ENCODE measurements at places on chromosomes 4 and X.

GRCh38 chrX:109537324-109537665, 651 bp downstream of the NXT2 start:
- H3K4me1 ChIP-seq: peaks cover 2% of the 10 kb centered on the region
- H3K27me3 ChIP-seq: no peaks in the 10 kb centered on the region
- no peak for DNase-seq
- no peaks in the 10 kb centered on the region for H3K36me3 ChIP-seq

DNA sequence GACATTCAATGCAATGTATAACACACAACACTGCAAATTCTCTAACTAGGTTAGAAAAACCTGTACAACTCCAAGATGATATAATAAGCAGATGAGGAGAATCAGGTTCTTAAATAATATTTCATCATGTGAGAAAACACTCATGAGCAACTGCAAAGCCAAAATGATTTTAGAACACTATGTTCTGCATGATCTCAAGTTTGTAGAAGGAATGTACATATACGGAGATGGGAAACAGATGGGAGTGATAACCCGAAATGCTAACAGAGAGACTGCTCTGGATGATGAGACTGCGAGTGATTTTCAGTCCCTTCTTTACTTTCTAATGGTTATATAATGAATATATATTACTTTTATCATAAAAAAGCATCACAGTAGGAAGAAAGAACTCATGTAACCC, 80.9 kb downstream of the PCYT1B start:
- H3K27me3 ChIP-seq: no peaks in the 10 kb centered on the region
- H3K4me3 ChIP-seq: no peak overlapping the region
- no peaks in the 10 kb centered on the region for H3K4me1 ChIP-seq

- DNase-seq: no peak
- no peaks in the 10 kb centered on the region for H3K27me3 ChIP-seq
- H3K36me3 ChIP-seq: no peaks in the 10 kb centered on the region
- no peak overlapping the region for H3K27ac ChIP-seq
These were observed 3.4 kb upstream of the ATXN3L start for GRCh38 chrX:13323241-13323640.

DNA sequence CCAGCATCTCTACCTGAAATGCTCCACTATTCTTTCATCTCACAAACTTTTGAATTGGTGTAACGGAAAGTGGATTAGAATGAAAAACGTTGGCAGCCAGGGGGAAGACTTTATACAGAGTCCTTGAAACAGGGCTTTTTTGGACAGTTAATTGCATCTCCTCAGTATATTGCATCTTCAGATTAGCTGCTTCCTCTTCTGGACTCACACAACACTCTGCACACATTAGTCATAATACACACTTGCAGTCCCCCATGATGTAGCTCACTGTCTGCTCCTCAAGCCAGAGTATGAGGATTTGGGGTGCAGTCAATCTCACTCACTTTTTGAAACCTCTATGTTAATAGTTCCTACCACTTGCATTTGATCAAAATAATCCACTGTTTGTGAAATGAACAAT, 101.0 kb downstream of the ADGRA3 start:
- no peak overlapping the region for H3K27ac ChIP-seq
- H3K27me3 ChIP-seq: no peaks in the 10 kb centered on the region
- H3K4me3 ChIP-seq: no peak overlapping the region
- H3K36me3 ChIP-seq: no peaks in the 10 kb centered on the region
- H3K4me1 ChIP-seq: no peaks in the 10 kb centered on the region
- no peak for DNase-seq

- no peak for DNase-seq
- no peaks in the 10 kb centered on the region for H3K4me1 ChIP-seq
- H3K27me3 ChIP-seq: no peaks in the 10 kb centered on the region
- no peak overlapping the region for H3K27ac ChIP-seq
- no peaks in the 10 kb centered on the region for H3K36me3 ChIP-seq
These were observed 169.8 kb upstream of the JADE1 start for GRCh38 chr4:128639541-128640270.

GRCh38 chr4:10554694-10555093, 97.5 kb upstream of the ZNF518B start:
- no peaks in the 10 kb centered on the region for H3K36me3 ChIP-seq
- H3K27me3 ChIP-seq: no peaks in the 10 kb centered on the region
- DNase-seq: no peak
- no peak overlapping the region for H3K4me3 ChIP-seq
- H3K4me1 ChIP-seq: no peaks in the 10 kb centered on the region
- no peak overlapping the region for H3K27ac ChIP-seq

GRCh38 chr4:7186031-7186430, 6.3 kb upstream of the SORCS2 start:
- no peak overlapping the region for H3K4me3 ChIP-seq
- no peak overlapping the region for H3K27ac ChIP-seq
- no peak for DNase-seq
- no peaks in the 10 kb centered on the region for H3K36me3 ChIP-seq

GRCh38 chr4:40247350-40247749, 50.5 kb downstream of the RHOH start:
- no peak overlapping the region for H3K4me3 ChIP-seq
- no peaks in the 10 kb centered on the region for H3K27me3 ChIP-seq
- H3K36me3 ChIP-seq: peaks cover 36% of the 10 kb centered on the region
- peak; percentile 38 for DNase-seq

DNA sequence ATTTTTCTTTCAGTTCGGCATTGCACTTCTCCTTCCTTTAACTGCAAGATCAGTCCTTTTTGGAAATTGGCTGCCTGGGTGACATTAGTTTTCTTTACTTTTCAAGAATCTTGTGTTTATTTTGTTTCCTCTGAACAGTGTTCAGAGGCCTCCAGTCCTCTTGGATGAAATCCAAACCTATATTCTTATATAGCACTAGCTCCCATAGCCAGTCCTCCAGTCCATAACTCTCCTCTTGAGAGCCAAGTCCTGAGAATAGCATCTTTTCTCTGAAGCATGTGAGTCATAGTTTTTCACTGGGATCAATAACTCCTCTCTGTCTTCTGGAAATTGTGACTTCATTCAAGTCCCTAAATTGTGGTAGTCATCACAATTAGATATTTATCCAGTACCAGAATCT, 357.5 kb downstream of the RAPGEF2 start:
- no peak overlapping the region for H3K27ac ChIP-seq
- H3K36me3 ChIP-seq: no peaks in the 10 kb centered on the region
- no peak for DNase-seq
- no peaks in the 10 kb centered on the region for H3K4me1 ChIP-seq
- no peak overlapping the region for H3K4me3 ChIP-seq

DNA sequence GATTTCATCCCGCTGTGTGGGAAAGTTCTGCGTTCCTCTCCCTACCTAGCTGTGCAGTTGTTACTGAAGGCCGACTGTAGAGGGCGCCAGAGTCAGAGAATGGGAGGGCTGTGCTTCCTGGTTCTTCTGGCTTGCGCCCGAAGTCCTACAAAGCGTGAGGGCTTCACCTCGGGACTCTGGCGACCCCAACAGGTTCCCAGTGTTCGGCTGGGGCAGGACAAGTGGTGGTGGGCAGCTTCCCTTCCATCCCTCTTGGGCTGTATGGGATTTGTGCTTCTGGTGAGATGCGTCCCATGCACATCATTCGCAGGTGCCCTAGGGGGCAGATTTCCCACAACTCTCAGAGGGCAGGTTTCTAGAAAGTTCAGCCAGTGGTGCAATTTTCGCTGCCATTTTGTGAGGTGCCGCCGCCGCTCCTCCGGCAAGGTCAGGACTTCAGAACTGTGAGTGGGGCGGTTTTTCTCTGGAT, 27.3 kb downstream of the CT45A1 start:
- no peak overlapping the region for H3K4me3 ChIP-seq
- no peaks in the 10 kb centered on the region for H3K4me1 ChIP-seq
- no peak overlapping the region for H3K27ac ChIP-seq
- no peak for DNase-seq
- no peaks in the 10 kb centered on the region for H3K27me3 ChIP-seq

All from natural killer cell (primary cell).